ENCODE measurements at places on chromosomes 12 and 14. TPM values are rescaled to one million over a fixed set of nuclear protein-coding genes. Genes with fewer than 3 reads are reported as not detected.

STAT2 gene
- 109 TPM for polyA plus RNA-seq

CMKLR1 gene
- polyA plus RNA-seq = 7.5 TPM

NUDT4 gene
- 35.6 TPM for polyA plus RNA-seq

CLEC4A gene
- 365 TPM for polyA plus RNA-seq

RHEBL1 gene
- 0.66 TPM for polyA plus RNA-seq

CLEC6A gene
- polyA plus RNA-seq = 3.2 TPM

TOMM20L gene
- polyA plus RNA-seq = not detected

MMP19 gene
- polyA plus RNA-seq = 1.0 TPM

LALBA gene
- polyA plus RNA-seq = not detected

TMTC1 gene
- 0.57 TPM for polyA plus RNA-seq

ARG2 gene
- 0.33 TPM for polyA plus RNA-seq

RTL1 gene
- polyA plus RNA-seq = not detected

CCDC196 gene
- polyA plus RNA-seq = not detected

GALNT8 gene
- not detected for polyA plus RNA-seq

FCF1 gene
- polyA plus RNA-seq = 8.2 TPM

CAPZA3 gene
- not detected for polyA plus RNA-seq

GPX2 gene
- polyA plus RNA-seq = not detected

C14orf119 gene
- polyA plus RNA-seq = 110 TPM

BCL2L14 gene
- polyA plus RNA-seq = not detected

PPP1R36 gene
- 0.38 TPM for polyA plus RNA-seq

DACT1 gene
- polyA plus RNA-seq = not detected

RAD9B gene
- 1.1 TPM for polyA plus RNA-seq

SSTR1 gene
- not detected for polyA plus RNA-seq

CLEC9A gene
- polyA plus RNA-seq = not detected

KRT81 gene
- polyA plus RNA-seq = not detected

AMDHD1 gene
- 1.9 TPM for polyA plus RNA-seq

TEAD4 gene
- not detected for polyA plus RNA-seq

ANG gene
- 31.4 TPM for polyA plus RNA-seq

GNPTAB gene
- 14.4 TPM for polyA plus RNA-seq

ZDHHC22 gene
- not detected for polyA plus RNA-seq

M6PR gene
- polyA plus RNA-seq = 268 TPM

TRIM9 gene
- polyA plus RNA-seq = not detected

C3AR1 gene
- polyA plus RNA-seq = 67.3 TPM

Data from CD14-positive monocyte (primary cell).